ENCODE measurements at places on chromosomes 12 and 14.

DNA sequence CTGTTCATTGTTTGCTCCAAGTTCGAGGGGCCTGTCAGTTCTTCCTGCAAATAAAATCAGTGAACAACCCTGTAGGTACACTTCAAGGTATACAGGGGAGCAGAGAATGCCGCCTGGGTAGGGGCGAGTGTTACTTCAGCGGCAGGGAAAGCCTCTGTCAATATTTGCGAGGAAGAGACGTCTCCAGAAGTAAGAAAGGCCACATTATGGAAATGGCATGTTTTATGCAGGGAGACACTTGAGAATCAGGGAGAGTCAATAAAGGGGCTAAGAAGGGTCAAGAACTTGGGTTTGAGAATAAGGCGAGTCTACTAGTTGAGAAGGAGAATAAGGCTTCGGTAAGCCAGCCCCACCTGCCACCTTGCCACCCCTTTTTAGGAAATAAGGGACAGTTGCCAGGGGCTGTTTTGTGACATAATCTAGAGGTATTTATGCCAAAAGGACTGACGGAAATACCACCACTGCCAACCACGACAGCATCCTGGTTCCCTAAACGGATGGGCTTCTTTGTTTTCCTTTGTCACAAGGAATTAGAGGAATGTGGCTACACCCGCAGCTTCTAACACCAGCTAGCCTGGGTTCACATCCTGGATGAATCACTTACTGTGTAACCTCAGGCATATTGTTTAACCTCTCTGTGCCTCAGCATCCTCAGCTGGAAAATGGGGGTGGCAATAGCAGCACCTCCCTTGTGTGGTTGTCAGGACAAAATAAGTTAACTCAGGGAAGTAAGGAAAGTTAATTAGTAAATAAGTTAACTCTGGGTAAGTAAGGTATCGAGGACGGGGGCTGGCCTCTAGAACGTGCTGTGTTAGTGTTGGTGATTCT is 67.7 kb downstream of the EID3 start:
- no peak for DNase-seq

- no peak for DNase-seq
Measured at GRCh38 chr14:47022721-47023120, 371.1 kb upstream of the RPL10L start.

DNA sequence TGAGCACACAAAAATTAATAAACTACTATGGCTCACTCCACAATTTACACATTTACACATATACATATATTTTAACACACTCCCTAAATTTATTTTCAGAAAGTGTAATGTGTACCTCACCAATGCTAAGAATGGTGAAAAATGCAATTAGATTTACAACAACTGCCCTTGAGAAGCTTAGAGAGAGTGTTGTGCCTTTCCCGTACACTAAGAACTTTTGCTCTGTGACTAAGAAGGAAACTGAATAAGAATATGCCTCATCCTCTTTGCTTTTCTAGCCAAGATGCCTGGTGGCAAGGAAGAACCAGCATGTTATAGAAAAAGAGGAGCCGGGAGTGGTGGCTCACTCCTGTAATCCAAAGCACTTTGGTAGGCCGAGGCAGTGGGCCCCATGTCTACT is 62.3 kb downstream of the SINHCAF start:
- DNase-seq: no peak

- no peak for DNase-seq
Measured at GRCh38 chr12:80830533-80831088, 107.1 kb downstream of the LIN7A start.

DNA sequence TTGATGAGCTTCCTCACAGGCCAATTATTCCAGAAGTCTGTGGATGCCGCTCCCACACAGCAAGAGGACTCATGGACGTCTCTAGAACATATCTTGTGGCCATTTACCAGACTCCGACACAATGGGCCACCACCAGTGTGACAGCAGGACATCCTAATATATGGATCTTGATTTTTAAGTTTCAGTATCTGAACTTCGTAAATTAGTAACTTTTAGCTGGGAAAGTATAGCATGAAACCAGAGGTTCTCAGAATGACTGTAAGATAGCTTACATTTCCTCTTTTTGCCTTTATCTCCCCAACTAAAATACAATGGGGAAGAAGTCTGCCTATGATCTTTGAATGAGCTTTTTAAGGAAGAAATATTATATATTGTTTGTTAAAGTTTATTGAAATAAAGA is 87.0 kb downstream of the DNAI7 start:
- DNase-seq: no peak

DNA sequence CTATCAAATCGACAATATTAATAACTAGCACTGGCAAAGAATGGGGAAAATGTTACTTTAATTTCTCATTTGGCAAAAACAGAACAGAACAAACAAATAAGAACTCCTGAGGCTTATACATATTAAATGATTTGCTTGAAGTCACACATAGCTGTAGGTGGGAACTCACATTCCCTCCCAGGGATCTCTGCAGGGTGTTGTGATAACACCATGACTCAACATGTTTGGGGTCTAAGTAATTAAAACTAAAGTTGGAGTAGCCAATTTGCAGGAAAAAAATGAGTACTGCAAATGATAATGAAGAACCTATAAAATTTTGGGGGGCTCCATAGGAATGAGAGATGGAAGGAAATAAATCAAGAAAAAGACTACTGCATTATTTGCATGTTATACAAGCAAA is 27.5 kb downstream of the UNC79 start:
- no peak for DNase-seq

- no peak for DNase-seq
Measured at GRCh38 chr12:51275088-51275487, 4.9 kb upstream of the SMAGP start.

GRCh38 chr12:57553343-57554202 is 3.7 kb downstream of the KIF5A start:
- no peak for DNase-seq

GRCh38 chr12:4047421-4047820 is 174.2 kb upstream of the PARP11 start:
- no peak for DNase-seq

DNA sequence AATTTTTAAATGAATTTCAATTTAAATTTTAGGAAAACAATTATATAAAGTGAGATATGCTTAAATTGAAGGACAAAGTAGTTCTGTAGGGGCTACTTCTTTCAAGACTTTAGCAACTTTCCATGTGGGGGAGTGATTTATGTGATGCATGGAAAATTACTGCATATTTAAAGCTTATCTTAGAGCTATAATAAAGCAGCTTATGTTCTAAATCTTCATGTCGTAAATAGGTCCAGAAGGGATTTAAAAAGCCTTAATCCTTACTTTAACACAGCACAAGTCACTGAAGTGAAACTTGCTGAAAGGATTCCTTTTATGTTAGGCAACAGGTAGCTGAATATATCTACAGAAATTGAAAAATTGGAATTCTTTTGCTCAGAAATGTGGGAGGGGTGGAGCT is 340.4 kb downstream of the NAV3 start:
- DNase-seq: no peak

DNA sequence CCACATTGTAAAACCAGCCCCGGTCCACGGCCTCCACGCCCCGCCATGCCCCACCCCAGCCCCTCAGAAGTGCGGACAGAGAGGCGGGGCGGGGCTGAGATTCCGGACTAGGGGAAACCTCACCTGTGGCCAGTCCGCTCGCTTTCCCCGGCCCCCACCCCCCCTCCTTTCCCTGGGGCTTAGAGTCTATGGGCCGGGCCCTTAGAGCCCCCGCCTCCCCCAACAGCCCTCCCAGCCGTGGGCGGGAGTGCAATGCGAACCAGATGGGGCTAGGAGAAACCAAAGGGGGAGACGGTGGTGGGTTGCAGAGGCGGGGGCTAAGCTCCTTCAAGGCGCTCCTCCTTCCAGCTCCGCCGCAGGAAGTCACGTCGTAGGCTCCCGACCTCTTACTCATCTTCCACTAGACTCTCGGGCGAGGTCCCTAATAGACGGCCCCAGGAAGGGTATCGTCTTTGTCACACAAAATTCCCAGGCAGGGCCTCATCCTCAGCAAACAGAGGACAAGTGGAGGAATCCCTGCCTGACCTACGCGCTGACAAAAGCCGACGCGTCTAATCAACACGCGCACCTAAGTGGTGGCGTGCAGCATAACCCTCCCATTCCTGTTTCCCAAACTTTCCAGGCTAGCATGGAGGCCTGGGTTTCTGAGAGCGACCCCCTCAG is 1.1 kb upstream of the NAB2 start:
- peak; percentile 69 for DNase-seq

GRCh38 chr12:39116861-39117260 is 211.5 kb upstream of the CPNE8 start:
- DNase-seq: no peak

GRCh38 chr14:103961928-103962578 is 19.7 kb upstream of the RD3L start:
- DNase-seq: no peak

DNA sequence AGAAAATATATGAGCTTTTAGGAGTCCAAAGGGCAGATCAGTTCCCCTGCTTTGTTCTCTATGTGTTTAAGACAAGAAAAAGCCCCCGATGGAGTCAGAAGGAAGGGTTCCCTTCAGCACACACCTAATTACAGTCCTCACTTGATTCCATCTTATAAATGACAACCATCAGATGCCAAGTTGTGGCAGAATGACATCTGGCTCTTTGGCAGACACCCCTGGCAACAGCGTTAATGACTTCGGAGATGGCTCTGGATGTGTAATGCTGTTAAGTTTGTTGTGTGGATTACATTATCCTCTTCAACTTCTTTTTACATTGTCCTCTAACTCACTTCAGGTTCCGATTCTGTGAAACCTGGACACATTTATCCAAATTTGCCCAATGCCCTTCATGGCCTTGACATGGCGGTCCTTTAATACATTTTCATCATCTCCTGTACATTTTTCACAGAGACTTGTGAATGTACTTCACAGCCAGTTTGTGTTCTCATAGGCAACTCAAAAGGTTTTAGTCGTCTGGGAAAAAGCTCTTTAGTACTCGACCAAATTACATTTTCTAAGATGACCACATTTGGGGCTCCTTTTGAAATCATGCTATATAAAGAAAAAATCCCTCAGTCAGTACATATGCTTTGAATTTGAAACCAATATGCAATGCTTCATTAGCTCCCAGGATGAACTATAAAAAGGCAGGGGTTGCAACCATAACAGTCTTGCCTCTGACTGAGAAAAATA is 667.8 kb downstream of the NOVA1 start:
- no peak for DNase-seq

GRCh38 chr12:123367511-123367910 is 2.9 kb upstream of the SBNO1 start:
- no peak for DNase-seq

All from activated CD4-positive, alpha-beta T cell treated with anti-CD3 and anti-CD28 coated beads for 24 hours (primary cell).